ENCODE measurements at places on chromosomes 16 and 17.

DNA sequence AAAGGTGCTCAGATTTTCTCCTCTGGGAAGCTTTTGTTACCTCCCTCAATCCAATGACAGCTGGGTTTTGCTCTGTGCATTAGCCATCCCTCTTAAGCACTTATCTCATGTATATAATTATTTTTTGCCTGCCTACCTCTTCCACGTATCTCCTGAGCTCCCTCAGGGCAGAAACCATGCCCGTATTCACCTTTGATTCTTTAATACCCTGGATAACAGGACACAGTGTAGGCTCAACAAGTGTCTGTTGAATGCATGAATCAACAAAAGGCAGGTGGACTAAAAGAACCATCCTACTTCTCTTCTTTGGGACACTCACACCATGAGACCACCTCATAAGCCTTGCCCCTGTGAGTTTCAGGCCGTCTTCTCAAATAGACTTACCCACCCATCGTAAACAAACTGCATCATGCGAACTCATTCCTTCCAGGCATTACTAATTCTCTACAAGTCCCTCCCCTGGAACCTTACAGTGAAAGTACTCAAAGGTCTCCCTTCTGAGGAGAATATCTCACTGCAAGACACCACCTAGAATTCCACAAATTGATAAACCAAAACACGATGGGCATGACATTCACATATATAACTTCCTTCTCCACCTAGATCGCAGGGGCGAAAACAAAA is 3.2 kb downstream of the ARHGAP17 start:
- no peak for DNase-seq

DNA sequence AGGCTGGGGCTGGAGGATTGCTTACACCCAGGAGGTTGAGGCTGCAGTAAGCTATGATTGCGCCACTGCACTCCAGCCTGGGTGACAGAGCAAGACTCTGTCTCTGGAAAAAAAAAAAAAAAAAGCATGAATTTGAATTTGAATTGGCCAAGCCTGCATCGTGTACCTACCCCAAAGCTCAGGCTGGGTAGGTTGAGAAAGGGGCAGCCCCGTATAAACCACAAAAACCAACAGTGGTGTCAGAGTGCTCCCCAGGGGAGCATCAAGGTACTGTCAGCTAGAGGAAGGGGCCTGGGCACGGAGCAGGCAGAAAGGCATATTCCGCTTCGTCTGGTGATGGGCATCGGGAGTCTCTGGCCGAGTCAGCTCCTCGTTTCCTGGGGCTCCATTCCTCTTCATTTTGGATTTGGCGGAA is 40.9 kb downstream of the RAP1GAP2 start:
- DNase-seq = no peak

GRCh38 chr16:88634141-88634993 is 4.0 kb upstream of the IL17C start:
- DNase-seq = no peak

DNA sequence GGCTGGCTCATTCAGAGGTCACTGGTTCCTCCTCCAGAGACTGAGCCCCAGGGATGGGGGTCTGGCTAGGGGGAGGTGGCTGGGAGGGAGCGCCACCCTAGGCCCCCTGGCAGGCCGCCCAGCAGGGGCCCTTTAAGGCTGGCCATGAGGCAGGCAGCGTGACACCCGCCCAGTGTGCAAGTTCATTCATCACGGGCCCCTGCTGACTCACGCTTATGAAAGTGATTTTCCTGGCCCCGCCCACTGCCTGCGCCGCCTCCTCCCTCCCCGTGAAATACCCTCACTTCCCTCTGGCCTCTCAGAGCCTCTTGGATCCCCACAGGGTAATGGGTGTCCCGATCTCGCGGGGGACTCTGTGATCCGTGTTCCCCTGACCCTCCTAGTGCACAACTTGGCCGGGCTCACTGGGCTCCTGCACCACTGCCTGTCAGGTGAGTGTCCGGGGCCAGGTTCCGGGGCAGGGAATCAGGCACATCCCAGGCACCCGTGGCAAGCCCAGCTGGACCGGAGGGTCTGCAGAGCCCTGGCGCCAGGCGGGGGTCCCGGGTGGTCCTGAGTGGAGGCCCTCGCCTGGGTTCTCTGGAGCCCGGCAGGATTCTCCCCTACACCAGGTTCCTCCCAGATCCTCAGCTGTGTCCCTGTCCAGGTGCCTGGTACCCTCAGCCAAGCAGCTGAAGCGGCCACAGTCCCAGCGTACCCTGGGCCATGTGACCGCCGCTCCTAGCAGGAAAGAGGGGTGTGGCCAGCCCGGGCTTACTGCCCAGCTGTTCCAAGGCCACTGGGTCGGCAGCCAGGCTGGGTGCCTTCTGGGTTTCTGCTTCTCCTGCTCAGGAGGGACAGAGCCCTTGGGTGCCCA is at the start of gene OSGIN1:
OSGIN1 (plus strand) TSS at position 301 of the 856 bp plus-strand sequence. CDS start 4,432 bp downstream, outside the sequence.
- DNase-seq = peak; percentile 96

DNA sequence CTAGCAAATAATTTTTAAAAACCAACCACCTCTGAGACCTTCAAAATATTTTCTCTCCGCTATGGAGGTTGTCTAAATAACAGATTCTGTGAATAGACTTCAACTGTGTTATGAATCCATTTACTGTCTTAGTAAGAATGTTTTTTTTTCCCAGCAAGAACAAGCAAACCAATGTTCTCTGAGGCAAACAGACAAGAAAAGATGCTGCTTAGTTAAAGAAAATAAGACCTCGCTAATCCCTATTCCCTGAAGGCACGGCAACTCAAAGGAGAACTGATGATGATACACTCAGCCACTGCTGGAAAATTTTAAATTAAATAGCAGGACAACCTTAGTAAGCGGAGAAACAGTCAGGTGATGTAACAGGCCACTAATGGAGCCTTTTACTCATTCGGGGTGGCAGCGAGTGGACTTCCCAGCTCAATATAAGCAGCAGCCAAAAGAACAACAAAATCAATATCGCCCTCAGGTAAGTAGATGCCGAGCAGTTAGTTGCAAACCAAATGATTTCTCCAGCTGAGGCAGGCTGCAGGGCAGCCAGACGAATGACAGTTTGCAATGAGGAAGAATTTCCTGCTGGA is 81.8 kb downstream of the CPPED1 start:
- DNase-seq = no peak

Measured in myocyte (in vitro differentiated cells).